NCI-H1048 (cell line): ENCODE measurements at places on chromosomes 12 and 14.

DNA sequence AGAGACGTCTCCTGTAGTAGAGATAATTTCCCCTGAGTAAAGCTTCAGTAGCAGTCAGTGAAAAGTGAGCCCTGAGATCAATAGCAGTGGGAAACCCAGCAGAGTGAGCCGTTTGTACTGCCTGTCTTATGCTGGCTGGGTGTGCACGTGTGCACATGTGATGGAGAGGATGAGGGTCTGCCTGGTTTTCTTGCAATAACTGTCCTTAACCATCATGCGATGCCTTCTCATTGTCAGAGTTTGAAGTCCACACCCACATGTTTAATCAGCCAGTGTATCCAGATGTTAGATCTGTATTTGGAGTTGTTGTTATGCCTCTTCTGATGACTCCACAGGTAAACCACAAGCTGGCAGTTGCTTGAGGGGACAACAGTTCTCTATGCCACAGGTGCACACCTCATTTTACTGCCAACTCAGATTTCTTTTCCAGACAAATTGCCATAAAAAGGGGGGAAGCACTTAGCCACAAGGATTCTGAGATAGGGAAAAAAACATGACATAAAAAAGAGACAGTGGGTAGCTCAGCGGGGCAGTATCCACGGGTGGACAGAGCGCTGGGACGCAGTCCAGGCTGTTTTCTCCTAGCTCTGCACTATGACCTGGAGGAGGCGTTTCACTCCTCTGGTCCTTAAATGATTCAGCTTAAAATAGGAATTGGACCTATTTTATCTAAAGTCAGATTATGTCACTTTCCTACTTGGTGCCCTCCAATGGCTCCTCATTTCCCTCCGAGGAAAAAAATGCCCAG lies 192.3 kb downstream of the ANO6 start:
- DNase-seq: no peak

DNA sequence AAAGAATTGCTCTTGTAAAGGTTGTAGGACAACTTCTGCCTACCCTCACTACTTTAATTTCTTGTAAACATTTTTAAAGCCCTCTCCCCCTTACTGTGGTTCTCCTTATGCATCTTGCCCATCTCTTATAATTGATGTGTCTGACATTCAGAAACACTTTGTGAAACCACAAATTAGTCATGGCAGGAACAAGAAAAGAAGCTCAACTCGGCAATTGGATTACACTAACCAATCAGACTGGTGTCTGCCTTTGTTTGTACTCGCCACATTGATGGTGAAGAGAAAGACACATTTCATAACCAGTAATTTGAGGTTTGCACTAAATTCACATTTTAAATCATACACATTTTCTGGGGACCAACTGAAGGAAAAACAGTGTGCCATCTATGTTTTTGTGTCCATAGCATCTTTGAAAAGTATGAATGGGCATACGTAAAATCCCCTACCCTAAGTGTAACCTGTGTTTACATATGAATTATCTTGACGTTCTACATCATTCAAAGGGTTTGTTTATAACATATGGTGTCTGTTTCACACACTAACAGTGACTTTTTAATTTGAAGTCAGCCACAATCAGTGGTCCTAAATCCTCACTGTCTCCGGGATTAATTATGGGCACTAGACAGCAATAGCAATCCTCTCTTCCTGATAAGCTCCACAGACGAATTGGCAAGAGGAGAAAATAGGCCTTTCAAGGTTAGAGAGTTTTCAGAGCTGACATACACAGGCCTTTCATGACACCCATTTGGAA lies 49.9 kb downstream of the OTX2 start:
- no peak for DNase-seq

DNA sequence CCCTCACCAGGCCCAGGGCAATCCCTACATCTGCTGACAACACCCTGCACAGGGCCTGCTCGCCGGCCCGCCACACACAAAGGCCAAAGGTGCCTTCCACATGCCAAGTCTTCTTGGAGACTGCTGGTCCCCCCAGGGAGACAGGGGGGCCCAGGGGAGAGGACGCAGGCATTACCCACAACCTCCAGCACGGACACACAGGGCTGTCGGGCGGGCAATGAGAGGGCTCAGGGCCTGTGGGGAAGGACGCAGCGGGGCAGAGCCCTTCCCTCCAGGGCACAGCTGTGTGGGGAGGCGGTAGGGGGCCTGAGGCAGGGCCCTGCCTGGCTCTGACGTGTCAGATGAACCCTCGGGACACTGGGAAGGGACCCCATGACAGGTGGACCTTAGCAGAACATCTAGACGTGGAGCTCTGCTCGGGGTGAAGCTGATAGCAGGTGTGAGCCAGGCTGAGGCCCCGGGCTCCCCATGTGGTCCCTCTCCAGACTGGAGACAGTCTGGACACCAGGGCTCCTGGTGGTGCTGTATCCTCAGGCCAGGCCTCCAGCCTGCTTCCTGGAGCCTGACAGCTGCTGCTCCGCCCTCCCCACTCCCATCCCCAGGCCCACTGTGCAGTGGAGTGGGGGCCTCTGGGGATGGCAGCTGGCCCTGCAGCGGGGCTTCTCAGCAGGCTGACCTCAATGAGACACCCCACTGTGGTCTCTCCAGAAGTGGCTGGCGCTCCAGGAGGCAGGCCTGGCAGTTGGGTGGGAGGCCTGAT lies 31.6 kb upstream of the NUDT14 start:
- DNase-seq: no peak

DNA sequence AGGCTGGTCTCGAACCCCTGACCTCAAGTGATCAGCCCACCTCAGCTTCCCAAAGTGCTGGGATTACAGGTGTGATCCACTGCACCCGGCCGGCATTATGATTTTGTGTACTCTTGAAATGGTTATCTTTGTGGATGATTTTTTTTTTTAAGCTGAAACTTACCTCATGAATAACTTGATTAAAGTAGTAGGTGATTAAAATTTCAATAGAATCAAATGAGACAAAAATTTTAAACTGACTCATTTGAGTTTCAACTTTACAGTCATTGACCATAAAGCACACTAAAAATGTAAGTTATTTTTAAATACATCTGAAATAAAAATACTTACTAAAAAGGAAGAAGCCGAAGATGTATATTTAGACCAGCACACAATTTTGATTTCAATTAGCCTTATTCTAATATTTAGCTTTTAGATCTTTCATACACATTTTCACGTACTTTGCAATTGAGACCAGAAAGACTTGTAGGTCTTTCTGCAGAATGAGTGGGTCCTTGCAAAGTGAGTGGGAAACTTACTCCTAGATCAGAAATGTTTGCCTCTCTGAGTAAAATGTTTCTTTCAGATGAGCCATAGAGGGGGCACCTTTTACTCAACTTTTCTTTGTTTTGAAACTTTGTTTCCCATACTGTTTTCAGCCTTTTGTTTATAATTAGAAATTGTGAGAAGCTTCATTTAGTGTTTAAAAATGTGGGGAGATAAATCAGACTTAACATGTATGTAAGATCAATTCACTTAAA lies 34.2 kb downstream of the TMPO start:
- DNase-seq: no peak

- no peak for DNase-seq
Measured at GRCh38 chr14:73526036-73526984, 10.6 kb upstream of the ACOT1 start.

DNA sequence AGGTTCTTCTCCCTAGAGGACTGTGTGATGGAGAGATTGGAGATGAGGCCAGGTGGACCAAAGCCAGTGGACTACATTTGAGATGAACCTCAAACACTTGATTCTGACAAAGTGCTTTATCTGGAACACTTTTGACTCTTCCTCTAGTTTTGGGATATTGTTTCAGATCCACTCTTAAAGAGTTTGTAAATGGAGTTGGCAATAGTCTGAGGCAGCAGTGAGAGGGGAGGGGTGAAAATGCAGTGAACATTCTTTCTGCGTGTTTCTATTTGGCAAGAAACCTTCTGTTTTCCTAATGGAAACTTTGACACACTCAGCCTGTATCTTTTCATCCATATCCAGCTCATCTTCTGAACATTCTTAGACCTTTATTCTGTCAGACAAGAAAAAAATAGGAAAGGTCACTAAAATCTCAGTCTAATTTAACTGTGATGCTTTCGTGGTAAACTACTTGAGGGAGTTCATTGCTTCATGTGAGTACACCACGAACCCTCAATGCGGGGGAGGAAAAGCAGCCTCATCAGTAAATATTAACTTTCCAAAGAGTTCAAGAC lies 57.4 kb upstream of the KCNJ8 start:
- DNase-seq: no peak

- DNase-seq: no peak
Measured at GRCh38 chr14:37369425-37369824, 171.7 kb downstream of the MIPOL1 start.

GRCh38 chr14:54730156-54730961 lies 163.4 kb downstream of the SAMD4A start:
- no peak for DNase-seq

GRCh38 chr12:109697877-109698468 lies 15.7 kb upstream of the FAM222A start:
- DNase-seq: no peak

- DNase-seq: no peak
Measured at GRCh38 chr14:81147140-81147897, 73.4 kb downstream of the GTF2A1 start.

DNA sequence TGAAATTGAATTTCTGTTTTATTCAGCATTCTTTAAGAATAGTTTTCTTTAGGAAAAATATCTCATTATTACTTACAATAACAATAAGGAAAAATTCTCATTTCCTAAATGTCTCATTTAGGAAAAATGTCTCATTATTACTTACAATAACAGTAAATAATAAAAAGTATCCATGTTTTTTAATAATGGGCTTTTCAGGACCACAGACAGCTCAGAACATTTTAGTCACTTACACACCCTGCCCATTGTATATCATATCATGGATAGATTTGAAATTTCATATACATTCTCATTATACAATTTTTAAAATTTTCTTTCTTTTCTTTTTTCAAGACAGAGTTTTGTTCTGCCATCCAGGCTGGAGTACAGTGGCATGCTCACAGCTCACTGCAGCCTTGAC lies 58.9 kb downstream of the ASCL1 start:
- DNase-seq: no peak

GRCh38 chr14:55120571-55121495 lies 8.2 kb upstream of the LGALS3 start:
- DNase-seq: no peak

- no peak for DNase-seq
Measured at GRCh38 chr14:80770114-80770908, 171.2 kb downstream of the CEP128 start.

- no peak for DNase-seq
Measured at GRCh38 chr12:120229071-120229486, 28.2 kb upstream of the RPLP0 start.

DNA sequence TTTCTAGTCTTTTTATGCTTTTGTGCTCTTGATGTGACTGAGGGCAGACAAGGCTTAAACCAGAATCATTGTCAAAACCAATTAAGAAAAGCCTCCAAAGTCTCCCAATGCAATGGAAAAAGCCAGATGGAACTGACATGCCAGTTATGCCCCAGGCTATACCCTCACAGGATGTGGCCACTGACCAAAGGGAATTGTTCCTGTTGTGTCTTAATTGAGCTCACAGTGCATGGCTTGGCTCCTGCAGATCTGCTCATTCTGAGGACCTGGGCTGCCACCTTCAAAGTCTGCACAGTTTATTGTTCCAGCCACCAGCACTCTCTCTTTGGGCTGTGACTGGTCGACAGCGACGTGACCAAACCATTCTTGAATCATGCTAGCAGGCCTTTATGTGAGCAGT lies 17.1 kb upstream of the BICD1 start:
- DNase-seq: no peak

GRCh38 chr14:90416720-90417119 lies 19.9 kb downstream of the CALM1 start:
- no peak for DNase-seq

- DNase-seq: no peak
Measured at GRCh38 chr14:51445001-51445390, 204.9 kb downstream of the TMX1 start.

- no peak for DNase-seq
Measured at GRCh38 chr14:75860561-75861160, 121.1 kb downstream of the TGFB3 start.

- no peak for DNase-seq
Measured at GRCh38 chr12:116545936-116546335, 13.2 kb upstream of the MAP1LC3B2 start.

DNA sequence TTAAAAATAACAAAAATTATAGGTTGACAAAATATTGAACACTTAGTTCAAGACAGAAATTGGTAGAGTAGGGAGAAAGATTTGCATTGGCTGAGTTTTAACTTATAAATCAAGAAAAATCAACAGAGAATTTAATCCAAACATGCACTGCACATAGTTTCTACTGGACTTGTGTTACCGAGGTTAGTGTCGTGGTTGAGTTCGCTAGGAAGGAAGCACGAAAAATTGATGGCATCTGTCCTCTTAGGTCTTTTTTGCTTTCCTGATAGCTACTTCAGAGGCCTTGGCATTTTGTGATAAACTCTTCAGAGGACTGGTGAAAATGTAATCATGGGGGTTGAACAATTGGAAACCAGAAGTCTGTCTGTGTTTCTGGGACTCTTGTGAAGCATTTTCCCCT lies 392.9 kb downstream of the NUAK1 start:
- no peak for DNase-seq

DNA sequence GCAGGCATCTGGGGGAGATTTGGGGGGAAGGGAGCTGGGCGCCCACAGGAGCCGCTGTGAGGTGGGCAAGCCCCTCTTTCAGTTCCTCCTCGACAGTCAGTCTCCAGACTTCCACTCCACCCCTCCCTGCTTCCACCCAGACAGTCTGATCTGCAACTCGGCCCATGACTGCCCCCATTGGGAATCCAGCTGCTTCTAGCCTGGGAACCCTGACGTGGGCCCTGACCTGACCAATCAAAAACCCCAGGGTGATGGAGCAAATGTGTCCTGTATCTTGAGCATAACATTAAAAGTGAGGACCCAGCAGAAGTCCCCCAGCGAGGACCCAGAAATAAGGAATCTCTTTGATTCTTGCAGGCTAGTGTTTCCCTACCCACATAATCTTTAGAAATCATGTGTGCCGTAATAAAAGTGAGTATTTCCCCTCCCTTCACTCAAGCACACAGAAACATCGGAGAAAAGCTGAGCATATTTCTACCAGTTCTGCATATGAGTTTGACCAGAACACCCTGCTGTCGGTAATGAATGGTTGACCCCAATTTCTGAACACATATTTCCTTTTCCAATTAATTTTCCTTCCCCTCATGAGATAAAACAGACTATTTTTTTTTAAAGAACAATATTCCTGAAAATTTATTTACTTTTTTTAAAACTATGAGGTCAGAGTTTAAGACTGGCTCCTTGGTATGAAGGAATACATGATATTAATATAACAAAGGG lies 6.4 kb downstream of the SSH1 start:
- DNase-seq: no peak

DNA sequence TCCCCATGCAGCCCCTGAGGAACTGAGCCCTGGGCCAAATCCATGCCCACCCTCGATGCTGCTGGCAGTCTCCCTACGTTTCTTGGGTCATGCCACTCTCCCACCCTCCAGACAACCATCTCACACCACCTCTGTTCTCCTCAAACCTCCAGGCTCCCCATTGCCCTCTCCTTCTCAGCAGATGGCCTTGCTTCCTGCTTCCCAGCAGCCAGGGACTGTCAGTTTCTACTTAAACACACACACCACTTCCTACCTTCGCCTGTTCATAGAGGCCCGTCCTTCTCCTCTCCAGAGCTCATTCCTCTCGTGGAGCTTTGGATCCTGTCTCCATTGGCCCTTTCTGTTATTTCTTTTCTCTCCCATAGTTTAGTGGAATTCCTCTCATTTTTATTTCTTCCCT lies 27.1 kb downstream of the ZNF664 start:
- DNase-seq: no peak
